Naive B cell (primary cell): ENCODE measurements at places on chromosomes 16 and 17. TPM values are rescaled to one million over a fixed set of nuclear protein-coding genes. Genes with fewer than 3 reads are reported as not detected.

GRCh38 chr17:42591411-42591810 lies 13.9 kb upstream of the PSMC3IP start:
- H3K27ac ChIP-seq = no peak overlapping the region
- H3K36me3 ChIP-seq = peaks cover 9% of the 10 kb centered on the region
- no peak for DNase-seq
- H3K4me3 ChIP-seq = no peak overlapping the region

DNA sequence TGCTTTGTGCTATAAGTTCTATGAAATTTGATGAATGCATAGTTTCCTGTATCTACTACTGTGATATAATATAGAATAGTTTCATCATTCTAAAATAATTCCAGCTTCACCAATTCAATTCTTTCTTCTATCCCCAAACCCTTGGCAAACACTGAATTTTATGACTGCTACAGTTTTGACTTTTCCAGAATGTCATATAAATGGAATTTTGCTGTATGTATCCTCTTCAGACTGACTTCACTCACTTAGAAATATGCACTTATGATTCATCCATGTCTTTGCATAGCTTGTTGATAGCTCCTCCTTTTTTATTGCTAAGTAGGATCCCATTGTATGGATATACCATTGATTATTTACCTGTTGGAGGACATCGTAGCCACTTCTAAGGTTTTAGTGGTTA lies 89.1 kb upstream of the HS3ST3A1 start:
- no peak overlapping the region for H3K27ac ChIP-seq
- no peak overlapping the region for H3K4me3 ChIP-seq
- H3K27me3 ChIP-seq = peaks cover under 1% of the 10 kb centered on the region
- H3K36me3 ChIP-seq = no peaks in the 10 kb centered on the region
- no peaks in the 10 kb centered on the region for H3K4me1 ChIP-seq
- no peak for DNase-seq

The ARL4D gene
- polyA plus RNA-seq = 5.4 TPM

The SLC35G3 gene
- polyA plus RNA-seq = not detected

GRCh38 chr16:79337906-79338305 lies 262.6 kb downstream of the MAF start:
- no peaks in the 10 kb centered on the region for H3K4me1 ChIP-seq
- DNase-seq = no peak
- no peak overlapping the region for H3K4me3 ChIP-seq
- H3K36me3 ChIP-seq = no peaks in the 10 kb centered on the region

The SCN4A gene
- polyA plus RNA-seq = 0.89 TPM

DNA sequence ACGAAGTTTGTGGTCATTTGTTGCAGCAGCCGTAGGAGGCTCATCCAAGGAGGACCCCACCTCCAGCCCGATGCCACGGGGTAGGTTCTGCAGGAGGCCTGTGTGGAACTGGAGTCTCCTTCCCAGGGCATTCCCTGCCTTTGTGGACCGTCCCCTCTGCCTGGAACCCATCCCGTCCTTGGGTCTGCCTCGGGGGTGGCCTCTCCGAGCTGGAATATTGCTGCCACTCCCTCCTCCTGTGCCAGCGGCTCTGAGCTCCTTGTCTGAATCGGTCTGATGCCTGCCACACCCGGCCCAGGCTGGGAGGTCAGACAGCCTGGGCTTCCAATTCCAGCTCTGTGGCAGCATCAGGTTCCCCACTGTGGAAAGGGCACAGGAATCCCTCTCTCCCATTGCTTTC lies 18.8 kb downstream of the DOC2B start:
- no peaks in the 10 kb centered on the region for H3K4me1 ChIP-seq
- H3K4me3 ChIP-seq = no peak overlapping the region
- no peak overlapping the region for H3K27ac ChIP-seq
- peaks cover 4% of the 10 kb centered on the region for H3K27me3 ChIP-seq
- no peak for DNase-seq

DNA sequence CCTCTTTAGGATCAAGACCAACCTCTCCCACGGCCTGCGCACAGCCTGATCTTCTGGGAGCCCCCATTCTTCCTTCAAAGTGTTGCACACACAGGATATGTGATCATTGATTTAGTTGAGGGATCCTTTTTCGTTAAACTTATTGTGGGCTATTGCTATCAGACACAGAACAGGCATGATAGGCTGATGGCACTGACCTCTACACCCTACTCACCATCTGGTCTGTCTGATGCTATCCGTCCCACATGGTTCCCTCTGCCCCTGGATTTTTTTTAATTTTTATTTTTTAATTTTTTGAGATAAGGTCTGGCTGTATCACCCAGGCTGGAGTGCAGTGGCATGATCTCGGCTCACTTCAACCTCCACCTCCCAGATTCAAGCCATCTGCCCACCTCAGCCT lies 19.2 kb upstream of the LITAF start:
- no peak for DNase-seq
- no peaks in the 10 kb centered on the region for H3K36me3 ChIP-seq
- no peak overlapping the region for H3K27ac ChIP-seq
- peaks cover 15% of the 10 kb centered on the region for H3K4me1 ChIP-seq
- no peak overlapping the region for H3K4me3 ChIP-seq

- no peak for DNase-seq
- H3K4me3 ChIP-seq = no peak overlapping the region
- H3K27me3 ChIP-seq = peaks cover 12% of the 10 kb centered on the region
- no peaks in the 10 kb centered on the region for H3K4me1 ChIP-seq
- H3K27ac ChIP-seq = no peak overlapping the region
- H3K36me3 ChIP-seq = no peaks in the 10 kb centered on the region
Measured at GRCh38 chr17:10103712-10104111, 94.7 kb downstream of the GAS7 start.

DNA sequence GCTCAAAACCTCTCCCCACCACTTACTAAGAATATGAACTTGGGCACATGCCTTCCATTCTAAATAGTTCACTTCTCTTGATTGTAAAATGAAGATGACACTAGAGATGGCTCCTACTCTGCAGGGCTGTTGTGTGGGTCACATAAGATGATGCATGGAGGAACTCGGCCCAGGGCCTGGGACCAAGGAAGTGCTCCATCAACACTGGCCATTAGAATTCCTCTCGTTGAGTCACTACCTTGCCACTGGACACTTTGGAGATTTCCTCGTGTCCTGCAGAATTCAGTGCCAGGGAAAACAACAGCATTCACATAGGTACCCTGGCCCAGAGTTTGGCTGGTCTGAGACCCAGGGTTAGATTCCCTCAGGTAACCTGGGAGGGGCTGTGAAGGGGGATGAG lies 18.6 kb downstream of the HNF1B start:
- H3K27me3 ChIP-seq = peaks cover 28% of the 10 kb centered on the region
- DNase-seq = no peak
- no peak overlapping the region for H3K27ac ChIP-seq
- no peaks in the 10 kb centered on the region for H3K4me1 ChIP-seq
- no peak overlapping the region for H3K4me3 ChIP-seq

- H3K4me1 ChIP-seq = no peaks in the 10 kb centered on the region
- H3K27me3 ChIP-seq = peaks cover 45% of the 10 kb centered on the region
- H3K27ac ChIP-seq = no peak overlapping the region
- no peak for DNase-seq
Measured at GRCh38 chr16:82043680-82044584, 8.9 kb downstream of the HSD17B2 start.

GRCh38 chr17:54736573-54736972 lies 164.1 kb upstream of the TOM1L1 start:
- H3K36me3 ChIP-seq = no peaks in the 10 kb centered on the region
- DNase-seq = no peak
- H3K4me3 ChIP-seq = no peak overlapping the region

The OXLD1 gene
- polyA plus RNA-seq = 67.8 TPM

- no peak for DNase-seq
- H3K27me3 ChIP-seq = no peaks in the 10 kb centered on the region
- peaks cover 30% of the 10 kb centered on the region for H3K36me3 ChIP-seq
- no peak overlapping the region for H3K4me3 ChIP-seq
- no peaks in the 10 kb centered on the region for H3K4me1 ChIP-seq
Measured at GRCh38 chr16:21169249-21169981, 10.9 kb downstream of the LDAF1 start.

DNA sequence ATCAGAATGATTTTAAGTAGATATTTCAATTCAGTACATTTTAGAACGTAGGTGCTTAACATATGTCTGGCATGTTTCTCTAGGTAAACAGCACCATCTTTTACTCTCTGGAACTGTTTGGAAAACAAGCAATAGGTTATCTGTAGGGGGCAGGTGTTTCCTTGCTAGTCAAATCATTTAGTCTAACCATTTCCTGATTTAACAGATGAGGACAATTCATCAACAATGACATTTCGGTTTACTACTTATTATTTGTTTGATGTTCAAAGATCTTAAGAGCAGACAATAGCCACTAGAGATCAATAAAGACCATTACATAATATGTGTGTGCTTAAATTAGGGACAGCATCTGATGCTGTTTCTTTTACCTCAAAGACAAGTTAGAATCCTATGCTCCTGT lies 173.1 kb downstream of the CEP112 start:
- H3K27me3 ChIP-seq = no peaks in the 10 kb centered on the region
- DNase-seq = no peak
- H3K4me1 ChIP-seq = no peaks in the 10 kb centered on the region
- H3K27ac ChIP-seq = no peak overlapping the region
- peaks cover 25% of the 10 kb centered on the region for H3K36me3 ChIP-seq
- H3K4me3 ChIP-seq = no peak overlapping the region

GRCh38 chr16:12178251-12178990 lies 201.9 kb downstream of the SNX29 start:
- no peaks in the 10 kb centered on the region for H3K27me3 ChIP-seq
- DNase-seq = no peak
- peaks cover 54% of the 10 kb centered on the region for H3K4me1 ChIP-seq
- no peak overlapping the region for H3K4me3 ChIP-seq

- H3K36me3 ChIP-seq = no peaks in the 10 kb centered on the region
- DNase-seq = no peak
- no peak overlapping the region for H3K4me3 ChIP-seq
- H3K27ac ChIP-seq = no peak overlapping the region
- no peaks in the 10 kb centered on the region for H3K27me3 ChIP-seq
- H3K4me1 ChIP-seq = no peaks in the 10 kb centered on the region
Measured at GRCh38 chr17:11486868-11487310, 111.4 kb upstream of the DNAH9 start.

- no peak for DNase-seq
- no peaks in the 10 kb centered on the region for H3K4me1 ChIP-seq
- no peaks in the 10 kb centered on the region for H3K27me3 ChIP-seq
- no peak overlapping the region for H3K4me3 ChIP-seq
- H3K27ac ChIP-seq = no peak overlapping the region
Measured at GRCh38 chr16:24348545-24349290, 92.6 kb downstream of the CACNG3 start.

DNA sequence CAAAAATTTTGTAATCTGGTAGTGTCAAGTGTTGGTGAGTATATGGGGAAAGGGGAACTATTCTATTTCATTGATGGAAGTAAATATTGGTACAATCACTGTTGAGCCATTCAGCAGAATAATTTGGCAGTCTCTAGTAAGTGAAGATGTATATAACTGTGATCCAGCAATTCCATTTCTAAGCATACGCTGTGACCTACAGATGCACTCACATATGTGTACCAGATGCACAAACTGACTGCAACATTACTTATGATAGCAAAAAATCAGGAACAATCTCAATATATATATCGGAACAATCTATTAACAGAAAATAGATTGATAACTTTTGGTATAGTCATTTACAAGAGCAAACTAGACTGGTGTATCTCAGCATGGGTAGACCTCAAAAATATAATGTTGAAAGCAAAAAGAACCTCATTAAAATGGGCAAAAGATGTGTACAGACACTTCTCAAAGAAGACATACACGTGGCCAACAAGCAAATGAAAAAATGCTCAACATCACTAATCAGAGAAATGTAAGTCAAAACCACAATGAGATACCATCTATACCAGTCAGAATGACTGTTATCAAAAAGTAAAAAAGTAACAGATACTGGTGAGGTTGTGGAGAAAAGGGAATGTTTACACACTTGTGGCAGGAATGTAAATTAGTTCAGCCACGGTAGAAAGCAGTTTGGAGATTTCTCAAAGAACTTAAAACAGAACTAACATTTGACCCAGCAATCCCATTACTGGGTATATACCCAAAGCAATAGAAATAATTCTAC lies 20.7 kb downstream of the ADAP2 start:
- DNase-seq = no peak
- no peaks in the 10 kb centered on the region for H3K27me3 ChIP-seq
- peaks cover 4% of the 10 kb centered on the region for H3K4me1 ChIP-seq
- H3K27ac ChIP-seq = no peak overlapping the region

DNA sequence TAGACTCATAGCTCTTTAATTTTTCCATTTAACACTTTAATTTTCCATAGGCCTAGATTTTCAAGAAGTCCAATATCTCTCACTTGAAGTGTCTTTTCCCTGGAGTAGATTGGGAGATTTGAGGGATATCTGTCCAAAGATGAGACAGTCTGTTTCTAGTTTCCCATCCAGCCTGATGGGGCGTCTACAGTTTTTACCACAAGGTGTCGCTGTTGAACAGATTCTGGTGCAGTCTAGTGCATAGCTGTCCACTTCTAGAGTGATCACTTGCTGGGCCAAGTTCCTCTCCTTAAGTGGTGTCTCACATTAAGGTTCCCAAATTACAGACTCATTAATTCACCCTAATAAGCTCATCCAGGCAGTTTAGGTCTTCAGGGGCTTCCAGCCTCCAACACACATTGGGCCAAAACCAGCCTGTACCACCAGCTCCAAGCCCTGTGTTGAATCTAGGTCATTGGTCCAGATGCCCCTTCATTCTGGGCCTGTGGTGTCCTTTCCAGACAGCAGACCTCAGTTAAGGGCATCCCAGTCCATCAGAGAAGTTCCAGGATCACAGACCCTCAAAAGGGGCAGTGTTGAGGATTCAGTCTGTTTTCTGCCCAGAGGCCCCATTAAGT lies 9.4 kb downstream of the SNX20 start:
- no peaks in the 10 kb centered on the region for H3K27me3 ChIP-seq
- no peak overlapping the region for H3K4me3 ChIP-seq

DNA sequence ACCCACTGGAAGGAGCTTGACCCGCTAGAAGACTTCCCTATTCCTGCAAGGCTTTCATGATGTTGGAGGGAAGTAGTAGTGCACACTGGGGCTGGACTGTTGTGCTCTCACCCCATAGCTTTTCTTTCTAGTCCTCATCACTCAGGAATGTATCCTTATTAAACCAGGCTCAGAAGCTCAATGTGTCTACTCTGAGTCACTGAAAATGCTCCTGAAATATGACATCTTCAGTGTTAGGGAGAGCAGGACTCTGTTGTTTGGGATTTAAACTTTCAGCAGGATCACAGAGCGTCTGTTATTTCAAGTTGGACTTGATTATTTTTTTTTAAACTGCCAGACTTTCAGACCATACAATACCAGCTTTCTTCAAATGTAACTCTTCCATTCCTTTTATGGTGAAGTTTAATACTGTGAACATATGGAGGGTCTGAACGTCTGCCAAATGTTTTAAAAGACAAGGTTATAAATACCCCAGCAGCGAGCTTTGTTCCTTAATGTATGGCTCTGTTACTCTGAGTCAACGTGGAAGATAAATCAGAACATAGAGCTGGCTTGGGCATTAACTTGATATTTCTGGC lies 257.5 kb downstream of the CDH11 start:
- no peak overlapping the region for H3K27ac ChIP-seq
- no peaks in the 10 kb centered on the region for H3K27me3 ChIP-seq
- no peaks in the 10 kb centered on the region for H3K36me3 ChIP-seq

DNA sequence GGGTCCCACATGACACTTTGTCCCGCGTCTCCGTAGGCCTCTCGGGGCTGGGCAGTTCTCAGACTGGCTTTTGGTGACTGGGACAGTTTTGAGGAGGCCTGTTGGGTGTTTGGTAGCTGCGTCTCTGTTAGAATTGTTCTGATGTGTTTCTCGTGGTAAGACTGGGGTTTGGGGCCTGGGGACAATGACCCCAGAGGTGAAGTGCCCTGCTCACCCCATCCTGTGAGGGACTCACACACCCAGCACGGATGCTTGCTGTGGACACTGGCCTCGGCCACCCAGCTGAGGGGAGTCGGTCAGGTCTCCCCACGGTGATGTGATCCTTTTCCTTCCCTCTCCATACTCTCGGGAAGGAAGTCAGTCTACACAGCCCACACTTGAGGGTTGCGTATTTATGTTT lies 50.3 kb downstream of the METRNL start:
- no peak overlapping the region for H3K4me3 ChIP-seq
- DNase-seq = no peak
